Mucosa of gallbladder (tissue), 1 donor: ENCODE measurements at places on chromosomes 12 and 14.

- DNase-seq = no peak
Measured at GRCh38 chr14:105150368-105151083, 18.1 kb downstream of the JAG2 start.

- peak; percentile 11 for DNase-seq
Measured at GRCh38 chr14:47442211-47442610, 233.2 kb downstream of the MDGA2 start.

- no peak for DNase-seq
Measured at GRCh38 chr14:96792591-96792990, 4.6 kb upstream of the VRK1 start.

DNA sequence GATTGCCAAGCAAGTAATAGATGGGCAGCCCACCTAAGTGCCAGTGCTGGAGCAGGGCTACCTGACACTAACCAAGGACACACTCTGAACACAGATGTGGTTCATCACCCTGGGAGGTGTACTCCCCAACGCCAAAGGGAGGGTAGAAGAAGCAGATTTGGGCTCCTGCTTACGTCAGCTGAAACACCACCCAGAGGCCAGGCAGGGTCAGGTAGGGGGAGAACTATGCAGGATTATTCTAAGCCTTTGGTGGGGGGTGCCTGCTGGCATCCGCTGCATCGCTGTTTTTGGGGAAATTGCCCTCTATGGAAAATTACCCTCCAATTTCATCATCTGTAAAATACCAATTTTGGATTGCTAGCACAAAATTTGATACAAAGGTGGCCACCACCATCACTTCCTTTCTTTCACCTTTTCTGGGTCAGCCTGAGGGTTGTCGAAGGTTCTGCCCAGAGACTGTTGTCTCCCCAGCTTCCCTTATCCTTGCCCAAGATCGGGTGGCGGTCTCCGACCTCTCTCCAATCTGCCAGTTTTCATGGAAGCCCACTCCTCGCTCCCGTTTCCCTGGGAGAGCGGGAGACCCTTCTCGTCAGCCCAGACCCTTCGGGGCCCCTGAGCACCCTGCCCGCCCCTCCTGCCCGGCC, 535 bp downstream of the BIN2 start:
- no peak for DNase-seq

DNA sequence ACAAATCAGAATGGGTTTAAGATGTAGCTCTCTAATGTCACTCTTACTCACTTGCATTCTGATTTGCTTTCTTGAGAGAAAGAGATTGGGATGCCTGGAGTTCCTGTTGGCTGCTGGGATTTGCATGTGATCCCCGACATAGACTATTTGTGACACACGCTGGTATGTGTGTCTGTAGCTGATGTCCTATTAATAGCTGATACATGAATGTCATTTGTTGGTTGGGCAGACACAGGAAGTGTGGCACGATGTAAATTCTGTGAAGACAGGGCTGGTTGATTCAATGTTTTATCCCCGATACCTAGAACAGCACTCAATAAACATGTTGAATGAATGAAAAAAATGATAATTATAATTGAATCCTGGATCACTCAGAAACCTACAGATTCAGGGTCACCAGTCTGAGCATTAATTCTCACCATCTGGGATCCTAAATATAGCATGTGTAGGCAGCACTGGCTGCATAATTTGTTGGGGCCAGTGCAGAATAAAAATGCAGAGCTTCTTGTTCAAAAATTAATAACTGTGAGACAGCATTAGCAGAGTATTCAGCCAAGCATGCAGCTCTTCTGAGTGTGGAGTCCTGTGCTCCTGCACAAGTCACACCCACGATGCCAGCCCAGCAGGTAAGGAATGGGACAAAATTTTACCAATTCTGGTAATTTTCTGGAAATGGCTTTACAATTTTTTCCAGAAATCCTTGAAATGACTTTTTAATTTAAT, 35.5 kb upstream of the SOCS2 start:
- DNase-seq = no peak

DNA sequence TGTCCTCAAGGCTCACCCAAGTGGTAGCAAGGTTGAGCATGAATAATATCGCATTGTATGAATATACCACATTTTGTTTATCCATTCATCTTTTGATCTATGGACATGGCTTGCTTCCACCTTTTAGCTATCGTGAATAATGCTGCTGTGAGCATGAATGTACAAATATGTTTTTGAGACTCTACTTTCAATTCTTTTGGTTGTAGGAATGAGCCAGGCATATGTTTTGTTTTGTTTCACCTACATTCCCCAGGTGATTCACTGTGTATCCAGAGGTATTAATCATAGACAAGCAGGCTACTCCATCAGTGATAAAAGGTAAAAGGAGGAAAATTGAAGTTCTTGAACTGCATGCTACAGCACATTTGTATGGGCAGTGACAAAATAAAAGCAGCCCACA, 35.8 kb downstream of the CDKL1 start:
- DNase-seq = no peak

GRCh38 chr12:51382173-51382572, 9.0 kb downstream of the GALNT6 start:
- no peak for DNase-seq

DNA sequence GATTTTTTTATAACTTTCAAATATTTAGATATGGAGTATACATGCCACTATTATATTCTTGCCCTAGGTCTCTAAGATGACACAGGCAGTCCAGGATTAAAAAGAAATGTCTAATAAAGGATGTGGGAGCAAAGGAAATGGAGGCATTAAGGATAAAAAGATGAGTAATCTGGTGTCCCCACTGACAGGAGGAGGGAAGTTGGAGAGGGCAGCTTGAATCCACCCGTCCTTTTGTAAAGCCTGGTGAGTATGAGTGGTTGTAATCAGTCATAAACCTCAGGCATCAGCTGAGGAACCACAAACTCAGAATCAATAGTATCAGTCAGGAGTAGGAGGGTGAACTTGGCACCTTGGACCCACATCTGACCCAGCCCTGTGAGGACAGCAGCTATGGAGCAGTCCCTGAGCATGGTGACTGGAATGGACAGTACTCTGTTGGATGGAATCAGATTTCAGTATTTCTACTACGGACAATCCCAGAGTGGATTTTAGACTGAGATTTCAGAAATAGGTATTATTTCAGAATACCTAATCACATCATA, 100.5 kb downstream of the EXOC5 start:
- DNase-seq = no peak

DNA sequence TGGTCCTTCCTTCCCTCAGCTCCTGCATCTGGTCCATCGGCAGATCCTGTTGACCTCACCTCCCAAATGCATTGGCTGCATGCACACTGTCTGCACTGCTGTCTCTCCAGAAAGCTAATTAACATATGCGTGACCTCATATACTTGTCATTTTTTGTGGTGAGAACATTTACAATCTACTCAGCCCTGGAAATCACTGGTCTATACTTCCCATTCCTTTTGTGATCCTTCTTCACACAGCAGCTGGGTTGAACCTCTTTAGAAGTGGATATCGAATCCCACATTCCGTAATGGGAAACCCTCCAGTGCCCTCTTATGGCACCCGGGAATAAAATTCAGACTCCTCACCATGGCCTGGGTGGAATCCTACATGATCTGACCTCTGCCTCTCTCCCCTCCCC, 45.0 kb downstream of the SMOC1 start:
- DNase-seq = no peak

DNA sequence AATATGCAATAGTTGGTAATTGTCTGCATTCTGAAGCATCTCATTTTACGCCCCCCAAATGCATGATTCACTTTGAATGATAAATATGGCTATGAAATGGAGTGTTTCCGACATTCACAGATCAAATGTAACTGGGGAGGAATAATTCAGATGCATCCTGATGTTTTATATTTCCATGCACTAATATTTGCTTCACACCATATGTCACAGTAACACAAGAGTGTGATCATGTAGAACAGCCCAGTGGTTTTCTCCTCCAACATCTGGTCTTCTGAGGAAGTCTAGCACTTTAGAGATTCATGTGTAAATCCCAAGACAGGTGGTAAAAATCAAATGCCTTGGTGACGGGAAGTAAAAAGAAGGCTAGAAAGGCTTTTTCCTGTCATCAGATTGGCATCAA, 273.1 kb downstream of the DIO2 start:
- no peak for DNase-seq

DNA sequence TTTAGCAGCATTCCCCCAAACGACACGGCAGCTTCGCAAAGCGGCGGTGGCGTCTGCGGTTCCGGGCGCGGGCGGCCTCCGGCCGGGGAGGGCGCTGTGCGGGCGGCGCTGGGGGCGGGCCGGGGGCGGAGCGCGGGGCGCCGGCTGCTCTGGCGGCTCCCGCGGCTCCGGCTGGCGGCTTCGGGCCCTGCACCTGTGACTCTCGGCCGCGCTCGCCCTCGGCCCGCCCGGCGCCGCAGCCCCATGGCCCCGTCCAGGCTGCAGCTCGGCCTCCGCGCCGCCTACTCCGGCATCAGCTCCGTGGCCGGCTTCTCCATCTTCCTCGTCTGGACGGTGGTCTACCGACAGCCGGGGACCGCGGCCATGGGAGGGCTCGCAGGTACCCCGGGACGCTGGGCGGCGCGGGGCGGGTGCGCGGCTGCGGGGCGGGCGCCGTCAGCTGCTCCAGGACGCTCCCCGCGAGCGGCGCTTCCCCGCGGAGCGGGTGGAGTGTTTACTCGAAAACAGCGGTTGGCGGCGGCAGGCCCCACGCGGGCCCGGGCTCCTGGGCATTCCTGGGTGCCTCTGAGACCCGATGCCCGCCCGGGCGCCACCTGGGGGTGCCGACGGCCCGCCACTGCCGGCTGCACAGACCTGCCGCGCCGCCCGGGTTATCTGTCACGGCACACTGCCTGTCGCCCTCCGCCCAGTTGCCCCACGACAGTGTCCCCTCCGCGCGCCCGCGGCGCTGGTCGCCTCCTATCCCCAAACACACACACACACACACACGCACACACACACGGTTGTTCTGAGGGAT, at the start of gene SLC48A1:
SLC48A1 (plus strand) TSS at position 177 of the 796 bp plus-strand sequence; CDS start at position 244, 67 bp downstream.
- peak; percentile 57 for DNase-seq

DNA sequence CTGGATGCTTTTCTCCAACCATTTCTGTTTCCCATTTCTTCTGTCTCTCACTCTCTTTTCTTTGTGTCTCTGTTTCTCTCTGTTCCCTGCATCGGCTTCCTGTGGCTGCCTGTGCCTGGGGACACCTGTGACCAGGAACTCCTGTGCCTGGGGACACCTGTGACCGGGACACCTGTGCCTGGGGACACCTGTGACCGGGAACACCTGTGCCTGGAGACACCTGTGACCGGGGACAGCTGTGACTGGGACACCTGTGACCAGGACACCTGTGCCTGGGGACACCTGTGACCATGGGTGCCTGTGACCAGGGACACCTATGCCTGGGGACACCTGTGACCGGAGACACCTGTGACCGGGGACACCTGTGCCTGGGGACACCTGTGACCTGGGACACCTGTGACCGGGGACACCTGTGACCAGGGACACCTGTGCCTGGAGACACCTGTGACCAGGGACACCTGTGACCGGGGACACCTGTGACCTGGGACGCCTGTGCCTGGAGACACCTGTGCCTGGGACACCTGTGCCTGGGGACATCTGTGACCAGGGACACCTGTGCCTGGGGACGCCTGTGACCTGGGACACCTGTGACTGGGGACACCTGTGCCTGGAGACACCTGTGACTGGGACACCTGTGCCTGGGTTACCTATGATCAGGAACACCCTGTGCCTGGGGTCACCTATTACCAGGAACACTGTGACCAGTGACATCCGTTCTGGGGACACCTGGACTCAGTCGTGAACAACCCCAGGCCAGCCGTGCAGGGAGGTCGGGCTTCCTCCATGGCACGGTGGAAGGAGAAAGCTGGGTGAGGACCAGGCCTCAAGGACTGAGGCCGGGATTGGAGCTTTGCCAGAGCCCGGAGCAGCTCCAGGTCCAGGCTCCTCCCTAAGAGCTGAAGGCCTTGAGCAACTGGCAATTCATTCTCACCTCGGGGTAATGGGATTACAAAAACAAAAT, 23.4 kb upstream of the FBRSL1 start:
- no peak for DNase-seq

DNA sequence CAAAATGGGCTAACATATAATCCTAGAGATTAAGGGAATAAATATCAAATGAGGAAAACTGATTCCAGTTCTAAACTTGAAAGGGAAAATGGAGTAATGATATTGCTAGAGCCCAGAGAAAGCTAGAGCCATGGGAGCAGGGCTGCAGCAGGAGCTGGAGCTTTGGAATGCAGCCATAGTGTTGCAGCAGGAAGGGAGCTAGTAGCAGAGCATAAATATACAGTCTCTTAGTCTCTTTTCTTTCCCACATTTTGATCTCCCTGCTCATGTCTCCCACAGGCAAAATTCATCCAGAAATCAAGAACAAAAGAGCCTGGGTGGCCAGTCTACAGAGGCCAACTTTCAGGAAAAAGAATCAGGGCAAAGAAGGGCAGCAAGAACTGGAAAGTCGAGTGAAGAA, 253.7 kb downstream of the ATXN7L3B start:
- no peak for DNase-seq

- peak; percentile 24 for DNase-seq
Measured at GRCh38 chr14:90453401-90453951, 56.6 kb downstream of the CALM1 start.

- DNase-seq = no peak
Measured at GRCh38 chr14:71833476-71833875, 98.8 kb upstream of the RGS6 start.

GRCh38 chr12:7009512-7009911, 8.8 kb downstream of the LPCAT3 start:
- DNase-seq = no peak

GRCh38 chr12:44848703-44849085, 27.4 kb downstream of the NELL2 start:
- no peak for DNase-seq

DNA sequence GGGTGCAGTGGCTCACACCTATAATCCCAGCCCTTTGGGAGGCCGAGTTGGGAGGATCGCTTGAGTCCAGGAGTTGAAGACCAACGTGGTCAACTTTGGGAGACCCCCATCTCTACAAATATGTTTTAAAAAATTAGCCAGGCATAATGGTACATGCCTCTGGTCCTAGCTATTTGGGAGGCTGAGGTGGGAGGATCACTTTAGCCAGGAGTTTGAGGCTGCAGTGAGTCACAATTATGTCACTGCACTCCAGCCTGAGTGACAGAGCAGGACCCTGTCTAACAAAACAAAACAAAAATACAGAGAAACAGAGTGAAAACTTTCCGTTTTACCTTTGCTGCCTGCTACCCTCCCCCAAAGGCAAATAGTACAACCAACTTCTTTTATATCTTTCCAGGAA, 60.2 kb downstream of the SRGAP1 start:
- no peak for DNase-seq

- no peak for DNase-seq
Measured at GRCh38 chr12:48043771-48044170, 39.5 kb upstream of the COL2A1 start.
